Lung microvascular endothelial cell (primary cell): ENCODE measurements at places on chromosomes 2 and 18. TPM values are rescaled to one million over a fixed set of nuclear protein-coding genes. Genes with fewer than 3 reads are reported as not detected.
A peak's percentile ranks its signal among the peaks of the same experiment; 100 is the strongest.

TUBA3D gene
- not detected in 2 replicates for total RNA-seq

PLGLB1 gene
- 0.22 and 1.4 TPM in 2 replicates for total RNA-seq

PLCD4 gene
- total RNA-seq = 0.40 and 1.7 TPM in 2 replicates

- DNase-seq = no peak
These were observed 27.2 kb downstream of the CDKL4 start for GRCh38 chr2:39216346-39217191.

DNA sequence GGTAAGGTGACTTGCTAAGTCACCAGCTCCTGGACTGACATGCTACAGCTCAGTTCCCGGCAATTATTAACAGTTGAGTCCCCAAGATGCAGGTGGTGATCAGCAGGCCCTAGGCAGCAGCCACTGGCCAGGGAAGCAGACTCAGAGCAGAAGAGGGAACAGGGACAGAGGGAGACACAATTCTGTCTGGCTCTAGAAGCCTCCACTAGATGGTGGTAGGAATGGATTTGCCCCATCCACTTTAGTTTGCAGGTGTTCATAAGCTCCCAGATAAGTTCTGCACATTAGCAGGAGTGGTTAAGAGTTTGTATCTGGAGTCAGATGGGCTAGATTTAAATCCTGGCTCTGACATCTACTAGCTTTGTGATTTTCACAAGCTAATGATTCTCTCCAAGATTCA, 25.5 kb upstream of the SLC1A4 start:
- DNase-seq = no peak

- peak; percentile 29 for DNase-seq
These were observed 26.5 kb upstream of the MCFD2 start for GRCh38 chr2:46942143-46942526.

- no peak for DNase-seq
These were observed 148.4 kb upstream of the ACVR2A start for GRCh38 chr2:147696426-147696825.
